Kidney tubule cell (primary cell): ENCODE measurements at places on chromosomes 5 and 9.

- peak; percentile 69 for DNase-seq
These were observed 1.6 kb downstream of the NINJ1 start for GRCh38 chr9:93132287-93132927.

DNA sequence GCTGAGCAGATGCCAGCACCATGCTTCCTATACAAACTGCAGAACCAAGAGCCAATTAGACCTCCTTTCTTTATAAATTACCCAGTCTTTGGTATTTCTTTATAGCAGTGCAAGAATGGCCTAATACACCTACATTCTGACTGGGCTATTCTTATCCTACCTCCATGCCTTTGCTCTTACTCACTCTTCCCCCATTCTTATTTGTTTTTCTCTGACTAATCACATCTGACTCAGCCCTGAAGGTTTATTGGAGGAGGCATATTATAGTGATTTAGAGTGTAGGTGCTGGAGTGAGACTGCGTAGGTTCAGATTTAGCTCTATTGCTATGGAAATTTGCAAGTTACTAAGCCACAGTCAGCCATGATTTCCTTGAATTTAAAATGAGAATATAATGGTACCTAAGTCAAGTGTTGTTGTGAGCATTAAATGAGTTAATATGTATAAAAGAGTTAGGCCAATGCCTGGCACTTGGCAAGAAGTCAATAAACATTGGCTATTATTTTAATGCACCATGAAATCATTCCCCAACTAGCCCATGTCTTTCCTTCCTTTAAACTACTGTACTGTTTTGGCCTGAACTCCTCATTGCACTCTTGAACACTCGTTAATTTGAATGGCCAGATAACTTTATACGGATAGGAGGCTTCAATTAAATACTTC is 531.2 kb upstream of the ZNF608 start:
- peak; percentile 96 for DNase-seq

DNA sequence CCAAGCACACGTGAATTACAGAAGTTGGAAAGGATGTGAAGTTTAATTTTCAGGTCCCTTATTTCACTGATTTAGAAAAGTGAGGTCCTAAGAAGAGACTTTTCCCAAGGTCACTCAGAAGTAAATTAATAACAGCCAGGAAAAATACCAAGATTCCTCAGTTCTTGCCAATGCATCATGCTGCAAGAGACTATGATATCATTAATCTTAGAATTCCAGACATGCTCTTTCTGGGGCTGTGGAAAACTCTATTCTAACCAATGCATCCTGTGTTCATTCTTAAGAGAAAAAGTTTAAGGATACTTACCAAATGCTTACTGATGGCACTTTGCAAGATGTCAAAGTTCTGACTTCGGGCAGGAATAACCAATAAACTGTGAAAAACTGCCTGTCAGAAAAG is 42.8 kb downstream of the TEX10 start:
- peak; percentile 53 for DNase-seq

DNA sequence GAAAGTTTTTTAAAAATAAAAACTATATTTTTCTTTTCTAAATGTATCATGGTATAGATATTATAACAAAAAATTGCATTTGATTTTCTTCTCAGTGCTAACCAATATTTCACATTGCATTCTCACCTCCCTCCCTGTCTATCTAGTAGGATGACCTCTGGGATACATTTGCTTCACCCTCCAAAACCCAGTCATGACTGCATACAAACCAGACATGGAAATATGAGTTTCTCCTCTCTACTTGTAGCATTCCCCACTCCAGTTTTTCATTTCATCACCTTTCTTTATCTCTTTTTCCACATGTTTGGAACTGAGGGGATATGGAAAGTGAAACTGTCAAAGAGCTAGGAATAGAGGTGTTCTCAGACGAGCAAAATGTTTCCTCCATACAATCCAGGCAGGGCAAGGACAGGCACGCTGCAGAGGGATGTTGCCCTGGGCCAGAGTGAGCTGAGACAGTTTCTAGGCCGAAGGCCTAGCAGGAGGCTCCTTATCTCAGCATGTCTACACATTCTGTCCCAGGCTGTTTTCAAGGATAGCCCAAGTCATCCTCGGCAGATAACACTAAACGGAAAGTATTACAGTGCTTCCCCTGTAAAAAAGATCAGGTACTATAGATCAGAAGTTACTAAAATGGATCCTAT is 46.7 kb downstream of the MEF2C start:
- DNase-seq = no peak

DNA sequence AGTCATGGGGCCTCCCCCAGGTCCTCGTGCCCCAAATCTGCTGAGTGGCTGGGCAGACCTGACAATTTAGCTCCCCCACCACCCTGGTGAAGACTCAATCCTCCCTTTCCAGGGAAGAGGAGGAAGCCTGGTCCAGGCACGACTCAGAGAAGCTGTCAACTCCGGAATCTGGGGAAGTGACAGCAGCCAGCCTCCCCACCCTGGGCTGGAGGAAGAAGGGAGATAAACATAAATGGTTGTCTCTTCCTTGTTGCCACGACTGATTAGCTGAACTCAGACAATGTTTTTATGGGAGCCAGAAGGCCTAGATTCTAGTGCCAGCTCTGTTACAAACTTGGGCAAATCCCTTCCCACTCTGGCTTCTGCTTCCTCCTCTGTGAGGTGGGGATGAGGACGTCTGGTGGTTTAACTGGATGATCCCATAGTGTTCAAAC is 15.4 kb downstream of the CCDC69 start:
- no peak for DNase-seq

GRCh38 chr5:87582149-87582548 is 169.4 kb upstream of the CCNH start:
- no peak for DNase-seq

DNA sequence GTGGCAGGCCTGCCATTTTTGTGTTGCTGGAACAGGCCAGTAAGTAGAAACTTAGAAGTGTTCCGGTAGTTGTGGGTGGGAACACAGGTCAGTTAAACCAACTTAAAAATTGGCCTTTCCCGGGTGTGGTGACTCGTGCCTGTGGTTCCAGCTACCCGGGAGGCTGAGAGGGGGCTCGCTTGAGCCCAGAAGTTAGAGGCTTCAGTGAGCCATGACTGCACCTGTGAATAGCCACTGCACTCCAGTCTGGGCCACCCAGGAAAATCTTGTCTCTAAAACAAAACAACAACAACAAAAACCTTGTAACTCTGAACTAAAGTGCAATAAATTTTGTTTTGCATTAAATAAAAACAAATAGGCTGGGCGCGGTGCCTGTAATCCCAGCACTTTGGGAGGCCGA is 1.4 kb upstream of the NHP2 start:
- peak; percentile 26 for DNase-seq

DNA sequence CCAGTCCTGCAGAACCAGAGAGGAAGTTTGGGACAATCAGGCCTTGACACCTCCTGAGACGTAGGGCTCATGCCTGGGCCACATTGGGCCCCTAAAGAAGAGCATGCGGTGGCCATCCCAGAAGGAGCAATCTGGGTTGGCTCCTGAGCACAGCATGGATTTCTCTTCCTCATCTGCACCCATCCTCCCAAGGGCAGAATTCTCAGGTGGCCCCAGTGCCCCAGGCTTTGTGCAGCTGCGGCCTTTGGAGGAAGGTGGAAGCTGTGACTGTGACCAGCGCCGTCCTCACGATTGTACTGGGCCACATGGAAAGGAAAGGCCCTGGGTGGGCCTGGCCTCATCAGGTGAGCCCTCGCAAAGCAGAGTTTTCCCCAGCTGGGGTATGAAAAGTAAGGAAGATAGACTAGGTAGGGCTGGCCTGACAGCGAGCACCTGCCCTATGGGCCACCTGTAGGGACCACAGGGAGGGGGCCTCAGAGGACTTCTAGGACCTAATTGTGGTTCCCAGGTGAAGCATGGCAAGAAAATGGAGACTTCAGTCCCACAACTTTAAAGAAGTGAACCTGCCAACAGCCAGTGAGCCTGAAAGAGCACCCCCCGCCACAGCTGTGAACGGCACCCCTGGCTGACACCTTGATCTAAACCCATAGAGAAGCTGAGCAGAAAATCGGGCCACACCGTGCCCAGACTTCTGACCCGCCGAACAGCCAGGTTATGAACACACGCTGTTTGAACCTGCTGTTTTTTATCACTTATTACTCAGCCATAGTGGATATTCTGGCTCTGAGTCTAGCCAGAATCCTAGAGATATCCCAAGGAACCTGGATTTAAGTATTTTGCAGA is 164.1 kb downstream of the IRX2 start:
- no peak for DNase-seq

GRCh38 chr9:121842612-121842978 is 191.2 kb downstream of the DAB2IP start:
- peak; percentile 90 for DNase-seq

DNA sequence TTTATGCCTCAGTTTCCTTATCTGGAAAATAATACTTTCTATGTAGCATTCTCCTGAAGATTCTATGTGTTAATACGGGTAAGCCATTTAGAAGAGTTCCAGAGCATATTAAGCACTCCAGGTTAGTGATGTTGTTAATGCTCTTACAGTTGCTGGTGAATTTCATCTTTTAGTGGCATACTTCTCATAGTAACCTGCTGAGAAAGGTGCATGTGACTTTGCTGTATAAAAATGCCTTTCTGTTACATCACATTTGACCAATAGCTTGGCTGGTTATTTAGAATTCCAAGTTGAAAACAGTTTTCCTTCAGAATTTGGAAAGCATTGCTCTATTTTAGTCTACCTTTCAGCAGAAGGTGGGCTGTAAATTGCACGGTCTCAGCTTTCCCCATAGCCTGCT is 27.2 kb downstream of the GCNT1 start:
- DNase-seq = peak; percentile 31

DNA sequence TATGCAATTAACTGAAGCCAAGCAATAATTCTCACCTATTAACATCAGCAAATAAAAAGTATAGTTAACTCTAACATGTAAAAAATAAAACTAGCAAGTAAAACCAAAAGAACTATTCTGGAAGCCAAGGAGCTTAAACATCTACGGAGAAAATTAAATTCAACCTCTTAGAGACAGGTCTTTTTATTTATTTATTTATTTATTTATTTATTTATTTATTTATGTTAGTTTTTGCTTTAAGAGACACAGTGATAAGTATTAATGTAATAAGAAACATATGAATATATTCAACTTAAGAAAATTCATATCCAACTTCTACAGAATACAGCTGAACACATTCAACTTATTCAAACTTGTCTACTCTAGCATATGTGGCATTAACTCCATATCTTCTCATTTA is 472.1 kb upstream of the IZUMO3 start:
- no peak for DNase-seq

DNA sequence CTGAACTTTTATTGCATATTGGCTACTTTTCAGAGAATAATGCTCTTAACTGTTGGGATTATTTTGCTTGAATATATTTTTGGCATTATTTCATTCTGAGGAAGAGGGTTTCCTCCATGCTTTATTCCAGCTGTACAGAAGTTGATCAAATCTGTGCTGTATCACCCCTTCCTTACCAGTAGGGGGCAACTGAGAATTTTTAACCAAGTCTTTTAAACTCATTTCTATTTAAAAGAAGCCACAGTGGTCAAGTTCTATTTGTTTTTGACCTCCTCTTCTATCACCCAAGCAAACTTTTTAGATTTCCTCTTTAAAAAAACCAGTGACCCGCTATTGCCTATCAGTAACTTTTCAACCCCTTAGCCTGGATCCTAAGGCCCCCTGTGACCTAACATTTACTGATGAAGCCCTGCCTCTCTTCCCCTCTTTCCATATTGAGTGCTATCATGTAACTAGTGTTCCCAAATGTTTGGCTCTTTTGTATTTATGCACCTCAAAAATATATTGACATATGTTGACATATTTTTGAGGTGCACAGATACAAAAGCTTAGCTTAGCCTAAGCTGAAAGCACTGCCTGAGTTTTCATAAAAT is 80.6 kb downstream of the FBXO4 start:
- peak; percentile 42 for DNase-seq

DNA sequence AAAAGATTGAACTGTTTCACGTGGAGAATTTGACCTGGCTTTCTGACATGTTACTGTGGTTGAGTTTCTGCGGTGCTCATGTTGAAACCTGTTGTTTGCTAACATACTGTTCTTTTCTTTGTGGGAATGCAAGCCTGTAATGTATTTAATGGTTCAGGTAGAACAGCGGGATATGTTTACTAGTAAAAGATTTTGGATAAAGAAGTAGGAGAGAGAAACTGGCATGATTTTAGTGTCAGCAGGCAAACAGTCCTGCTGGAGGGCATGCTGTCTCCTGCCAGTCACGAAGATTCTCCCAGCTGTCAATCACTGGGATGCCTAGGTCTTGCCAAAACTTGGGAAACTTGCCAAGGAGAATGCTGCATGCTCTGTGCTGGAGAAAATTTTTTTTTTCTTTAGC is 263.5 kb downstream of the TAF11L14 start:
- DNase-seq = no peak

- DNase-seq = no peak
These were observed 192.0 kb upstream of the PPP1R26 start for GRCh38 chr9:135287627-135288026.

- DNase-seq = peak; percentile 70
These were observed 678 bp downstream of the SLC2A6 start for GRCh38 chr9:133477992-133478850.

- DNase-seq = peak; percentile 53
These were observed 200.0 kb downstream of the ATP10B start for GRCh38 chr5:160651692-160652645.

GRCh38 chr5:150234576-150235499 is 45.0 kb downstream of the SLC6A7 start:
- DNase-seq = no peak

- peak; percentile 39 for DNase-seq
These were observed 84.2 kb downstream of the ARL15 start for GRCh38 chr5:54226215-54226614.

- DNase-seq = no peak
These were observed 44.4 kb upstream of the GRIA1 start for GRCh38 chr5:153445875-153446579.

- DNase-seq = peak; percentile 55
These were observed 32.2 kb upstream of the LARP1 start for GRCh38 chr5:154722936-154723335.

DNA sequence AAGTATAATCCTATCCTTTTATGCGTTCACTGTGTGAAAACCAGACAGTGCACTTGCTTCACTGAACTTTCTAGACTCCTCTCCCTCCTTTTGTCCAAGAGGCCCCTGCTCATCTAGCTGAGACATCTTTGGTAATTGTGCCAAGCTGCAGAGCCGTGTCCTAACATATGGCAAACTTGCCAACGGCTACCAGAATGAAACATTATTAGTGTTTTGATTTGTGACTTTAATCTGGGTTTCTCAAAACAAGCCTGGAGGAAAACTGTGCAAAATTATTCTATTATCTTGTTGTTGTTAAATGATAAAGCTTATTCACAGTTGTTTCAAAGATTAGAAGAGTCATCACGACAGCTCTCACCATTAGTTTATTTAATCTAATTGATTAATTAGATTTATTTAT is 79.0 kb upstream of the RETREG1 start:
- DNase-seq = no peak

GRCh38 chr5:31866166-31866565 is 227.2 kb downstream of the PDZD2 start:
- no peak for DNase-seq

DNA sequence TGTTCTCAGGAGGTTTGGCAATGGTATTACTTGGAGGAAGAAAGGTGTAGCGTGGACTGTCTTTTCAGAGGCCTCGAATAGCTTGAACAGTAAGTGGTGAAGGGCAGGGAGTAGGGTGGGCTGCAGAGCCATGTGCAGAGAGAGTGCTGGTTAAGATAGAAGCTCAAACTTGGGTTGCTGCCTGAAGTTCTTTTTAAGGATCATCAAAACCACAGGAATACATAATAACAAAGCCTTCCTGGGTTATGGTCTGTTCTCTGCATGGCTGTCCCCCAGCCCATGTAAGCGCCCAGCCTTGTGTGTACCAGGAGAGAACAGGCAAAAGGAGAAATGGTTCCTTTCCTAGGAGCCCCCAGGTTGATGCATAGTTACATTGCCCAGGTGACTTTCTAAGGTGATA is 43.9 kb downstream of the RCL1 start:
- no peak for DNase-seq
